ENCODE measurements at places on chromosomes 6 and 20. TPM values are rescaled to one million over a fixed set of nuclear protein-coding genes. Genes with fewer than 3 reads are reported as not detected.

DNA sequence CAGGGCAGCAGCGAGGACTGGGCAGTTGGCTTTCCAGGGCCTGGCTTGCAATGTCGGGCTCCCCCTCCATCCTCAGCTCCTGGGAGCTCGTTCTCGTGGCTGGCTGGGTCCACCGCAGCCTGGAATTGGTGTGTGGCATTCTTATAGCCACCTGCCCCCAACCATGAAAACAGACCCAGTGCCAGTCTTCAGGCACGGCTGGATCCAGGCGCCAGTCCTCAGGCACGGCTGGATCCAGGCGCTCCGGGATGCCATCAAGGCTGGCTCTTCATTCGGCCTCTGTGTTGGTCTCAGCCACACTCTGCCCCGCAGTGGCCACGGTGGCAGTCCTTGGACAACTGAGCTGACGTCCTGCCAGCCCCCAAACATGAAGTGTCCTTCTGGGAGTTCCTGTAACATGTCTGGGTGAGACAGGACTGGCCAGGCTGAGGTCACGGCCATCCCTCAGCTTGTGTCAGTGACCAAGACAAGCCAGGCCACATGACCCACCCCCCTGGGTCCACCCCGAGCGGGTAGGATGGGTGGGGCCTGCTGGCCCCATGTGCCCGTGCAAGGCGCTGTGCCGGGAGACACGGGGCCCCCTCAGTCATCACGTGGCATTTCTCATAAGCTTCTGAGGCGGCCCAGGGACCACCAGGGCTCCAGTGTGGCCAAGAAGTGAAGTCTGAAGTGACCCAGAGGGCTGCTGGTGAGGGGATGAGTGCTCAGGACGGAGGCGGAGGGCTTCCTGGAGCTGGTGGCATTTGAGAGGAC is 99.0 kb downstream of the TAF4 start:
- peaks cover 4% of the 10 kb centered on the region for H3K36me3 ChIP-seq
- H3K27ac ChIP-seq = no peak overlapping the region
- H3K27me3 ChIP-seq = peaks cover 2% of the 10 kb centered on the region
- no peak overlapping the region for H3K4me3 ChIP-seq
- no peak for DNase-seq

- no peak for DNase-seq
- H3K27ac ChIP-seq = no peak overlapping the region
- no peaks in the 10 kb centered on the region for H3K36me3 ChIP-seq
- peaks cover 18% of the 10 kb centered on the region for H3K27me3 ChIP-seq
- H3K4me1 ChIP-seq = no peaks in the 10 kb centered on the region
- no peak overlapping the region for H3K4me3 ChIP-seq
These were observed 223.0 kb upstream of the ARID1B start for GRCh38 chr6:156554160-156554559.

DNA sequence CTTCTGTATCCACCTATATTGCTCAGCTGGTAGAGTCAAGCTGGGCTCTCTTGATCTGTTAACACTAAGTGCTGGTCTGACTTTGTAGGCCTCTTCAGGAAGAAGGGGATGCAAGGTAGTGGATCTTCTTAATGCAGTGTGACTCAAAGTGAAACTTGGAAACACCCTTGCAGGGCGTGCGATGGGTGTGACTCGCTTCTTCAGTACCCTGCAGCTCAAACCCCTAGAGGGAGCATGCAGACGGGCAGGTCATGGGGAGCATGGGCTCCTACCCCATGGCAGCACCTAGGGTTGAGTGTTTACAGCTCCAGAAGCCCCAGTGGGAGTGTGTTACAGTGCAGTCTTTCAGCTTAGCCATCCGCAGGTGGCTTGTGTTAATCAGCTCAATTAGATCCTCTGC is 757 bp upstream of the SAMD3 start:
- no peaks in the 10 kb centered on the region for H3K36me3 ChIP-seq
- no peak overlapping the region for H3K27ac ChIP-seq
- no peak for DNase-seq
- no peak overlapping the region for H3K4me3 ChIP-seq
- H3K27me3 ChIP-seq = no peaks in the 10 kb centered on the region

DNA sequence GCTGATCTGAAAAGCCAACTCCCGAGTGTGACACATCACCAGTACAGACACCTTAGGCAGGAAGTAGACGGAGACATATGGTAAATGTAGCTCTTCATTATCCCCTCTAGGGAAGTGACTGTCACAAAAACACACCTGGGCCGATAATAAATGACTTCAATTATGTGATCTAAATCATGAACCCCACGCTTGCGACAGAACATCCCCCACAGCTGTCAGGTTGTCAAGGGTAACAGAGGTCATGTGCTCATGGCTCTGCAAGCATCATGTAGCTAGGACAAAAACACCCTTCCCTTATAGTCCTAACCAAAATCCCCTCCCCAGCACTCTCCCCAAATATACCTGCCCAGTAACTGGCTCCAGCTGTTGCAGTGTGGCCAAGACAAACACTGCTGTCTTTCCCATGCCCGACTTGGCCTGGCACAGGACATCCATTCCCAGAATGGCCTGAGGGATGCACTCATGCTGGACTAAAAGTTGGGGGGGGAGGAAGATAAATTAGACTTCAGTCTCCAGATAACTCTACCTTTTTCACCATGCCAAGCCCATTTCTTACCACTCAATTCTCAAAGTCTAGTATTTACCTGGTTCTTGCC is 2.9 kb downstream of the DDX39B start:
- no peak for DNase-seq
- peaks cover 41% of the 10 kb centered on the region for H3K4me1 ChIP-seq
- no peaks in the 10 kb centered on the region for H3K27me3 ChIP-seq

DNA sequence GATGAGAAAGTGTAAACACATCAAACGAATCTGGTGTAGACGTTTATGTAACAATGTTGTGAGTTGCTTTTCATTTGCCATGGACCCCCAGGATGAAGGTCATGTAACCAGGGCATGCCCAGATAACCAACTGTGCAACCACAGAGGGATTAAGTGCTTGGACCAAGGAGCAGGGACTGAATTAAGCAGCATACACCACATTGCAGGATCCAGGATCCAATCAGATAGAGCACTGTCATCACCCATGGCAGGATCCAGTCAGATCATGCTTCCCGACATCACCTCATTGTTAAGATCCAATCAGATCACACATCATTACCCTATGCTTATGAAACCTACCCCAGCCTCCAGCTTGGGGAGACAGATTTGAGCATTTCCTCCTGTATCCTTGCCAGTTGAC is 74.3 kb upstream of the RCAN2 start:
- H3K27me3 ChIP-seq = peaks cover 5% of the 10 kb centered on the region
- no peaks in the 10 kb centered on the region for H3K36me3 ChIP-seq
- no peak for DNase-seq
- H3K4me3 ChIP-seq = no peak overlapping the region

DNA sequence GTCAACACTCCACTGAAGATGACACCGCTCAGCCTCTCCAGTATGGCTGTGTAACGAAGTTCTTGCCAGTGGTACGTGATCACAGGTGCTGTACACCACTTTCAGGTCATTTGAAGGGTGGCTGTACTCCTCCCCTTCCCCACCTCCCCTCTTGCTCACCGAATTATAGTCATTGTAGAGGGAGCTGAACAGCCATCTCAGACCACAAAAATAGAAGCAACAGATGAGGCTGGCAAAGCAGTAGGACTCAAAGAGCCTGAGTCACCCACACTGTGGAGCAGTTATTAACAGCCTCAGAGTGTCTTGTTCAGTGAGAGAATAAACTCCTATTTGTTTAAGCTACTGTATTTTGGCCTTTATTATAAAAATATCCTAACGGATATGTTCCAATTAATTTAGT is 192.5 kb upstream of the MCHR2 start:
- H3K27ac ChIP-seq = no peak overlapping the region
- no peak overlapping the region for H3K4me3 ChIP-seq
- no peaks in the 10 kb centered on the region for H3K4me1 ChIP-seq
- H3K36me3 ChIP-seq = no peaks in the 10 kb centered on the region
- no peak for DNase-seq

DNA sequence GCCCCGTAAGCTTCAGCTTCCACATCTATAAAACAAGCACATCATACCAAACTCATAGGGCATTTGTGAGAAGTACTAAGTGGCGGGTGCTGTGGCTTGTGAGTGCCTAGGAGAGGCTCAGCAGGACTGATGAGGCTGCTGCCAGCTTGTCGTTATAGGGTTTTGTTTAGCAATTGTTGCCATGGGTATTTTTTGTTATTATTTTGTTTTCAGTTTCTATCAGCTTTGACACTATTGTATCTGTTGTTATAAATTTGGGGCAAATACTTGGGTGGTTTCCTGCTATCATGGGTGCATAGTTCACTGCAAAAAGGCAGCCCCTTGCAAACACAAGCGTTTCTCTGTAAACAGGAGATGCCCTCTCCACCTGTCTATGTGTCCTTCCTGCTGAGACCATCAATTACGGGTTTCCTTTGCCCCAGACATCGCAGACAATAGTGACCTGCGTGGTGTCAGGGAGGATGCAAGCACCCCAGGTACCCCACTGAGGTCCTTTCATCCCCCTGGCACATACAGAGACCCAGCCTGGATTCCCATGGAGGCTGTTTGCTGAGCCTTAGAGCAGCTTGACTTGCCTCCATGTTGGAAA is 3.1 kb upstream of the CCDC167 start:
- H3K36me3 ChIP-seq = no peaks in the 10 kb centered on the region
- H3K4me1 ChIP-seq = peaks cover 22% of the 10 kb centered on the region
- no peak for DNase-seq

DNA sequence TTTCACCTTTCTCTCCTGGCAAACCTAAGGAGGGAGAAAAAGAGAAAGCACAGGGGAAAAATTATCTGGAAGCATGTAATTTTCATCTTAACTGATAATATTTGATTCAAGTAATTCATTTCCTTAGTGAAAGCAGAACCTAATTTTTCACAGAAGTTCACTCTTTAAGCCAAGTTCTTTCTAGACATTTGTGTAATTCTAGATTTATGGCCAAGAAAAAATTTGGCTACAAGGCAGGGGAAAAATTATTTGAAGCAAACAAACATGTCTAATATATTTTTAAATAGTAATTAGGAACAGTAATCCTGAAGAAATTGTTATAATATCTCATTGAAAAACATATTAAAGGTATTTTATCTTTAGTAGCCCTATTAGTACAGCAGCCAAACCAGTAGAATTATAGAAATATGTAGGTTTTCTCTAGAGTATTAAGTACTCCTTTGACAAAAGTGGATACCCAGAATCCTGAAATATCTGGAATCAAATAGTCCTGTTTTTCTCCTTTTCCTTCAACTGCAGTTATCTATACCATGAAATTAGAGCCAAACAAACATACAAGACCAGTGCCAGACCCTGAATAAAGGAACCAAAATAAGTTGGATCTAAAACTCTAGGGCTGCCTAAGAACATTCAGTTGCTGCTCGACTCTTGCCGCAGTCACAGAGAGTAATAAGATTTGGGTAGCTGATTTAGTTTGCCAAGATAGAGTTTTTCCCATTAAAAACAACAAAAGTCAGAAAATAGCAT is 116.5 kb downstream of the COL12A1 start:
- H3K27me3 ChIP-seq = peaks cover 7% of the 10 kb centered on the region
- H3K27ac ChIP-seq = no peak overlapping the region
- no peak overlapping the region for H3K4me3 ChIP-seq
- peaks cover 15% of the 10 kb centered on the region for H3K4me1 ChIP-seq

- peaks cover 38% of the 10 kb centered on the region for H3K4me1 ChIP-seq
- H3K4me3 ChIP-seq = no peak overlapping the region
- no peak for DNase-seq
- H3K36me3 ChIP-seq = no peaks in the 10 kb centered on the region
These were observed 138.6 kb downstream of the DLL1 start for GRCh38 chr6:170152124-170152926.

Gene HEY2
- 11.7 TPM for total RNA-seq

Gene SYS1
- total RNA-seq = 25.6 TPM

Gene ADGB
- total RNA-seq = not detected

Gene CST11
- not detected for total RNA-seq

Gene PDSS2
- 13.2 TPM for total RNA-seq

Gene SYCP2L
- 16.6 TPM for total RNA-seq

Gene SLC17A1
- not detected for total RNA-seq

Gene CD93
- total RNA-seq = 0.07 TPM
